ENCODE measurements at places on chromosomes 12 and 14. TPM values are rescaled to one million over a fixed set of nuclear protein-coding genes. Genes with fewer than 3 reads are reported as not detected.

GRCh38 chr12:101923045-101923718, 45.8 kb downstream of the DRAM1 start:
- DNase-seq, result no peak

DNA sequence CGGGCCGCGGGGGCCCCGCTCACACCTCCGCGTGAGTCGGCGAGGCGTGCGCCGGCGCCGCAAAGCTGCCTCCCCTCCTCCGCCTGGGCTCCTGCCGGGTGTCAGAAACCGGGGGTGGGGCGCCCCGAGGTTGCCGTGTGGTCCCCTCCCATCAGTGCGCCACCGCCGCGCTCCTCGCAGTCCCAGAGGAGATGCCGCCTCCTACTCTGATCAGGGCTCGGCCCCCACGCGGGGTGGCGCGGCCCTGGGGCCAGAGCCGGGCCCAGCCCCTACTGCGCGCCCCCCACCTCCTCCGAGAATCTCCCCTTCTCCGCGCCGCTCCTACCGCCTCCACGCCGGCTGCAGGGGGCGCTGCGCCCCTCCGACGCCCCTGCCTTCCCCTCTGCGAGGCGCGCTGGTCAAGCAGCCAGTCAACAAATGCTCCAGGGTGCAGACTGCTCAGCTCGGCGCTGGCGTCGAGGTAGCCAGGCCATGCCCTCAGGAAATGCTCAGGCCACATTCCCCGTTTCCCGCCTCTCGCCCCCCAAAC, 467 bp upstream of the JAG2 start:
- DNase-seq, result no peak

DNA sequence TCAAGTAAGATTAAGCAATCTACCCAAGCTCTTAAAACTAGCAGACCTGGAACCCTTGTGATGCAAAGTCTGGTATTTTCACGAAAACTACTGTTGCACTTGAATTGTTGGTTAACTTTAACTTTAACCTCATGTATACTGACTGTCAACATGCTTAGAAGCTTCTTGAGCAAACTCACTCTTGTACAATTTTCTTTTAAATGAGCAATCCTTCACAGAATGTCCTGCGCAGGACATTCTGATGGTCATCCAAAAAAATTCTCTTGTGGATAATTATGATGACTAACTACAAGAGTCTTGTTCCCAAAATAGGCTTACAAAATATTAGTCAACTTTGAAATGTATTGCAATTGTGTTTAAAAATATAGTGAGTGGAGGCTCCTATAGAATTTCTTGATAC, 54.0 kb upstream of the PDE3A start:
- DNase-seq, result peak; percentile 10

- no peak for DNase-seq
Observed at GRCh38 chr12:124531281-124531745, 36.1 kb downstream of the NCOR2 start.

TMEM106C gene
- 139 TPM for total RNA-seq

PTCSC3 gene
- not detected for total RNA-seq

ABCC9 gene
- 0.47 TPM for total RNA-seq

FLRT2 gene
- 6.7 TPM for total RNA-seq

PA2G4 gene
- 526 TPM for total RNA-seq

ZNF385A gene
- 4.0 TPM for total RNA-seq

Data from HT1080 (cell line).